ENCODE measurements at places on chromosomes 16 and 17.

GRCh38 chr17:34820922-34821321 lies 140.3 kb downstream of the CCT6B start:
- DNase-seq: no peak

- peak; percentile 79 for DNase-seq
These were observed at the start of gene ZFP3 for GRCh38 chr17:5078106-5079028. TSS of gene ZFP3 (plus strand) at chr17:5078467. CDS start at chr17:5091505, 13,038 bp downstream.

- no peak for DNase-seq
These were observed 3.8 kb downstream of the CMIP start for GRCh38 chr16:81448154-81449131.

DNA sequence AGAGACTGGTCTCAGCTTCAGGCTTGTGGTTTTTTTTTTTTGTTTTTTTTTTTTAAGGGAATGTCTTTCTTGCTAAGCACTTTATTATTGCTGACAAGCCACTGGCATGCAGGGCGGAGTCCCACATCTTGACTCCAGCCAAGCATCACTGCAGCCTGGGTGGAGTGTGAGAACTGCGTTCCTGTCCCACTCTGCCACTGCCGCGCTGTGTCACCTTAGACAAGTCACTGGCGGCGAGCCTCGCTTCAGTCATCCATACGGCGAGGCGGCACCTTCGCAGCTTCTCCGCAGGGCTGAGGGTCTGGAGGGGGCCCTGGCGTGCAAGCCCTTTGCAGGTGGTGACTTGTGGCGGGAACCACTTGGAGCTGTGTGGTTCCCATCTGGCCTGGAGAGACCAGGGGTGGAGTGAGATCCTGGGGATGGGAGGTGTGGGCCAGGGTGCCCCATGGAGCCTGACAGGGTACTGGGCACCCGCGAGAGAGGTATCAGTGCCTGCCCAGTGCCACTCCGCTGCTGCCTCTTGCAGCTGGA lies 99.1 kb upstream of the CIBAR2 start:
- DNase-seq: no peak

- DNase-seq: no peak
These were observed 22.5 kb upstream of the C16orf78 start for GRCh38 chr16:49351096-49351487.

GRCh38 chr16:49464877-49465504 lies 91.4 kb downstream of the C16orf78 start:
- no peak for DNase-seq

- no peak for DNase-seq
These were observed 47.0 kb downstream of the COG7 start for GRCh38 chr16:23406024-23406423.

DNA sequence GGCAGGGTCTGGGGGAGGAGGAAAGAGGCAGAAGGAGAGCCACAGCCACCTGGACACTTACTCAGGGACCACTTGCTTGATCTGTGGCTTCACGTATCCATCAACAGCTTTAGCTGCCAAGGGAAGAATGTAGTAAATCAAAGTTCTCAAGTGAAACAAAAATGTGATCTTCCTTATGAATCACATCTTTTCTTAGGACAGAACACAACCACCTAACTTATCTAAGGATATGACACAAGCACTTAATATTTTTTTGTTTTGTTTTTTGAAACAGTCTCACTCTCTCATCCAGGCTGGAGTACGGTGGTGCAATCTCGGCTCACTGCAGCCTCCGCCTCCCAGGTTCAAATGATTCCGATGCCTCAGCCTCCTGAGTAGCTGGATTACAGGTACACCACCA lies 8.4 kb upstream of the GHDC start:
- no peak for DNase-seq

GRCh38 chr17:16281351-16281750 lies 64.3 kb downstream of the PIGL start:
- no peak for DNase-seq

GRCh38 chr17:19760746-19761145 lies 12.6 kb upstream of the ALDH3A1 start:
- no peak for DNase-seq

GRCh38 chr16:10938796-10939648 lies 3.2 kb downstream of the DEXI start:
- no peak for DNase-seq

DNA sequence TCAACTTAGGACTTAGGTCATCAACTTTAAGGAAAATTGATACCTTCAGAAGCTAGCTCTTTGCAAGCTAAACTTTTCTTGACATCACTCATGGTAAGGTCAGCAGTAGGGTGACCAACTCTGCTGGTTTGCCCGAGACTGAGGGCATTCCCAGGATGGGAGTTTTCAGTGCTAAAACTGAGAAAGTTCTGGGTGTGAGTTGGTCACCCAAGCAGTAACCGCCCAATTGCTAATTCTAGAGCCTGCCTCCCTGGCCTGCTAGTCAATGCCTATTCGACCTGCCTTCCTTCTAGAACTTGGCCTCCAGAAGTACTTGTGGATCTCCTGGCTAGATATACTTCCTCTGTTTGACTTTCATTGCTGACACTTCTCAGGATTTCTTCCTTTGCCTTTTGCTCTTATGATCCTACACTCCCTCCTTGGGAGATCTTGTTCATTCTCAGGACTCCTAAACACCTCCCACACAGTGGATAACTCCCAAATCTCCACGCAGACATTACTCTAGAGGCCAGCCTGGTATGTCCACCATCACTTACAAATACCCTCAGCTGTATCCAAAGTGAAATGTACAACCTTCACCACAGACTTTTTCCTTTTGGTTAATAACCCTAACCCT lies 10.5 kb upstream of the MYO18A start:
- DNase-seq: no peak

- no peak for DNase-seq
These were observed 3.3 kb downstream of the RARA start for GRCh38 chr17:40312131-40312731.

DNA sequence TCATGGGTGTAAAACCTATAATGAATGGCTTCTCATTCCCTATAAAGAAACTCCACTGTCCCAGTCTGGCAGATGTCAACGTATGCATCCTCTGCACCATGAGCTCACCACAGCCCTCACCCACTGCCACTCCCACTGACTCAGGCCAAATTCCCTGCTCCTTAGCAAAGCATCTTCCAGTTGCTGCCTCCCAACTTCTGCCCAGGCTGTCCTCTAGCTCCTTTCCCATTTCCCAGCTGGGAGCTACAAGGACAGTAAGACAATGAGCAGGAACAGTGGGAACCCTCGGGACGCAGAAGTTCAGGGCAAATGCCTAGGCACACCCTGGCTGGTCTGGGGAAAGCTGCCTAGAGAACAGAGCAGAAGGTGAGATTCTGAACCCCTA lies 9.1 kb upstream of the THAP11 start:
- DNase-seq: no peak

- no peak for DNase-seq
These were observed 14.8 kb downstream of the PLD6 start for GRCh38 chr17:17191346-17191792.

DNA sequence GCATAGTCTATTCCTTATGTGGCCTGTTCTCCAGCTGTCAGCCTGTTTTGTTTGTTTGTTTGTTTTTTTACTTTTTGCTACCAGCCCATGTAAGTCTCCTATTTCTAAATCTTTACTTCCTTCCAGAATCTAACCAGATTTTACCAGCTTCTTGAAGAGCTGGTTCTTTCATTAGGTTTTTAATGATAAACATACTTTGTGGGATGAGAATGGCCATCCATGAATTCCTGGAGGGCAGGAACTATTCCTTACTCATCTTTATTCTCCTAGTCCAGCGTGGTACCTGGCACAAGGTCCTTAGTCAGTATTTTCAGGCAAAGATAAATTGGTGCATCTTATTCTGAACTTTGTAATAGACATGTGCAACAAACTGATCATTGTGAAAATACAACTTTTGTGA lies 17.3 kb downstream of the RSPRY1 start:
- DNase-seq: no peak

- DNase-seq: no peak
These were observed 28.7 kb upstream of the ALDH3A2 start for GRCh38 chr17:19619705-19620325.

GRCh38 chr17:59108400-59109102 lies 1.9 kb upstream of the TRIM37 start:
- no peak for DNase-seq

- DNase-seq: no peak
These were observed 46.2 kb downstream of the TUBD1 start for GRCh38 chr17:59846394-59847165.

GRCh38 chr17:73414171-73414955 lies 102.6 kb upstream of the CDC42EP4 start:
- DNase-seq: no peak

- no peak for DNase-seq
These were observed 129.4 kb upstream of the NOL11 start for GRCh38 chr17:67588326-67588725.

DNA sequence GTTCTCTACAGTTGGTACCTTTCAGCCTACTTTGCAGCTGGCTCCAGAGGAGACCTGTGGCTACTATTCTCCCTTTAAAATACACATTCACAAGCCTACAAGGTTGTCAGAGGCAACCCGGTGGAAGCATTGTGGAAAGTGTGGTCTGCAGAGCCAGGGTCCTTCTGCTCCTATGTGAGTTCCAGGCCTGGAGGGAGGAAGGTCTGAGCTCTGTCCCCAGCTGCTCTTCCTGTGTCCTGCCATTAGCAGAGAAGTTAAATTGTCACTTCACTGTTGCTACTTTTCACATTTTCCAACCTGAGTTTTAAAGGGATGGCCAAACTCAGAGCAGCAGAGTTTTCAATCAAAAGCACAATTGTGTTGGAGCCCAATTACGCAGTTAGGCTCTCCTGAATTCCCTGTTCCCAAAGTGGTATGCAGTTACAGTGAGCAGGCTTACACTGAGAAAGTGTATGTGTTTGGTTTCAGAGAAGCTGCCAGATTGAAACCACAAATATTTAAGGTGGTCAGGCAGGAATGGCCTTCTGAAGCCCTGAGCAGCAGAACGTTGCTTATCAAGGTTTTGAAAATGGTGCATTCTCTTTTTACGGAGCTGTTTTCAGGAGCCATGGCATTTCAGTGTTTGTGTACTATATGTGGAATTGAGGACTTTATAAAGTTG lies 25.0 kb downstream of the MAP3K3 start:
- DNase-seq: no peak

- no peak for DNase-seq
These were observed 69.7 kb upstream of the CHMP6 start for GRCh38 chr17:80921741-80922579.

- DNase-seq: no peak
These were observed 5.8 kb downstream of the GPT2 start for GRCh38 chr16:46889942-46890300.

- no peak for DNase-seq
These were observed 406.7 kb upstream of the MAF start for GRCh38 chr16:80007231-80007630.

- DNase-seq: no peak
These were observed 145.2 kb downstream of the KATNIP start for GRCh38 chr16:27695161-27695560.

GRCh38 chr16:85612191-85612800 lies 826 bp upstream of the GSE1 start:
- DNase-seq: peak; percentile 43

DNA sequence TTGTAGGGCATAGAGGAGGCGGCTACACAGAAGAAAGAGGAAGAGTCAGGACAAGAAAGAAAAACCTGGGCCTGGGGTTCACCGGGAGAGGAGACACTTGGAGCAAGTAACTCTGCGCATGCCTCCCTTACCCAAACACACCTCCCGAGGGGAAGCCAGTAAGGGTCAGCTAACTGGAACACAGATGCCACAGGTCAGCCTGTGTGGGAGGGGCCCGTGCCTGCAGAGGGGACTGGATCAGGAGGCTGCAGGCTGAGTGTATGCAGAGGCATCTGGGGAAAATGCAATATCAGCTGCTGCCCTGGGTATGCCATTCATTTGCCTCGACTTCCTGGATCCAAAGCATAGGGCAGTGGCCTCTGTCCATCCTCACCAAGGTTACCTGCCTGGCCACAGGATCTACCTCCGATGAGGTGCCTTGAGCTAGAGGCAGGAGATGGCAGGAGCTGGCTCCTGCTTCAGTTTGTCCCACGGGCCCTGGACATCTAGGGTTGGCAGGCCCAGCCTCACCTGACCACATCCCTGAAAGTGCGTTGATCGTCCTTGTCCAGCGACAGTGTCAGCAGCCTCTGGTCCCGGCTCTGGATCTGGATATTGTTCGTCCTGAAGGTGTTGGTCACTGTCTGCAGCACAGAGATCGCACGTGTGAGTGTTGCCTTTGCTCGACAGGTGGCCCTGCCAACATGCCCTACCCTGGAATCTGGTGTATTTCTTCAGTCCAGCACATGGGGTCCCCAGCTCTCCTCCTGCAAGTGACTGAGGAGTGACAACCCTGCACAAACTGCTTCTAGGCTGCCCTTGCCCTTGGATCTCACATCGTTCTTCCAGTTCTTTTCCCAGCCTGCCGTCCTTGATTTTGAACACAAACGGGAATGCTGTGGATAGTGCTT lies 4.6 kb upstream of the MFSD6L start:
- no peak for DNase-seq
